ENCODE measurements at places on chromosomes 4 and X.

DNA sequence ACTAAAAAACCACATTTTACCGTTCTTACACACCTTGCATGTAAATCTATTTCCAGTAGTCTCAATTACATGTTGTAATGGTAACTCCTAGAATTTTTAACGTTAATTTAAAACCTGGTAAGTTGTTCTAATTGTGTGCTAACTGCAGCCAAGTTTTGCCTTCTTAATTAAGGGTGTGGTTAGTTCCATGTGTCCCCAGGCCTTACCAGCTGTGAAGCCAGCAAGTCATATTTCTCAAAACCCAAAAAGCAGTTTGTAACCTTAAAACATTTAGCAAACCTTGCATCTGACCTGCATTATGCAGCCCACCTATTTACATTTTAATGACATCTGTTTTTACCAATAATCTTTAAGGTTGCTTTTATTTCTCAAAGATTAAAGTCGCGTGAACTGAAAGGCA lies 18.4 kb upstream of the FAM47E start:
- no peaks in the 10 kb centered on the region for H3K27me3 ChIP-seq
- no peaks in the 10 kb centered on the region for H3K4me1 ChIP-seq
- H3K4me3 ChIP-seq, result peak overlapping the region; percentile 54
- no peak for DNase-seq

GRCh38 chr4:2954358-2955185 lies 8.6 kb downstream of the NOP14 start:
- H3K4me3 ChIP-seq, result no peak overlapping the region
- H3K27me3 ChIP-seq, result no peaks in the 10 kb centered on the region
- DNase-seq, result peak; percentile 61
- peaks cover 79% of the 10 kb centered on the region for H3K36me3 ChIP-seq

DNA sequence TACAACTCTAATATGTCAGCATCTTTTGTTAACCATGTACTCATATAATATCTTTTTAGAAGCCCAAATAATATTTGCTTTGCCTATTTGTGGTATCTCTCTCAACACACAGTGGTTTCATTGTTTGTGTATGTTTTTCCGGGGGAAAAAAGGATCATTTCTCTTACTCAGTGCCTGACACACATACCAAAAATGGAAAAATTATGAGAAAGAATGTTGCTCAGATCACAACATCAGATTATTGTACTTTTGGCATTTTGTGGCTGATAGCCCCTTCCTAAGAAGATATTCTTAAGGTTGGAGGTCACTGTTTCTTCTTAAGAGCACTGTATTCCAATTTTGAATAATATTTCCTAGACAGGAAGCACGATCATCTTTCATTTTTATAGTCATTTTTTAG lies 93.6 kb downstream of the PDLIM5 start:
- no peaks in the 10 kb centered on the region for H3K4me1 ChIP-seq
- H3K4me3 ChIP-seq, result peak overlapping the region; percentile 16
- H3K36me3 ChIP-seq, result no peaks in the 10 kb centered on the region
- no peak for DNase-seq
- peak overlapping the region; percentile 67 for H3K27ac ChIP-seq

DNA sequence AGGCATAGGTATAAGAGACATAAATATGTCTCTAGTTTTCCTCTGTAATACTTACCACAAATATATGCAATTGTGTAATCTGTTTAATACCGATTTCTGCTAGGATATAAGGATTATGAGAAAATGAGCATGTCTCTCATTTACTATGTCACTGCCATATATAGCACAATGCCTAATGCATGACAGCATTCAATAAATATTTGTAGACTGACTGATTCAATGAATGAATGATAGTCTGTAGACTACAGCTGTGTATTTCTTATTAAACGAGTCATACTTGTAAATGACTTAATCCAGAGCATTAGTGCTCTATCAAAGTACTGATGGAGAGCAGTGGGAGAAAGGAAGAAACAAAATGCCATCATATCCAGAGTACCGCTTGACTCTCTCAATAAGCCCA lies 175.6 kb downstream of the PPP3CA start:
- DNase-seq, result no peak
- H3K27me3 ChIP-seq, result no peaks in the 10 kb centered on the region
- H3K4me3 ChIP-seq, result no peak overlapping the region
- peaks cover 5% of the 10 kb centered on the region for H3K4me1 ChIP-seq
- no peaks in the 10 kb centered on the region for H3K36me3 ChIP-seq
- no peak overlapping the region for H3K27ac ChIP-seq

GRCh38 chr4:7676398-7676922 lies 241.7 kb upstream of the PSAPL1 start:
- DNase-seq, result no peak
- no peaks in the 10 kb centered on the region for H3K27me3 ChIP-seq
- no peak overlapping the region for H3K4me3 ChIP-seq
- H3K36me3 ChIP-seq, result no peaks in the 10 kb centered on the region
- no peaks in the 10 kb centered on the region for H3K4me1 ChIP-seq

- H3K4me3 ChIP-seq, result no peak overlapping the region
- H3K4me1 ChIP-seq, result no peaks in the 10 kb centered on the region
- no peak for DNase-seq
- no peaks in the 10 kb centered on the region for H3K27me3 ChIP-seq
- no peaks in the 10 kb centered on the region for H3K36me3 ChIP-seq
Measured at GRCh38 chrX:9797384-9798360, 11.4 kb downstream of the SHROOM2 start.

DNA sequence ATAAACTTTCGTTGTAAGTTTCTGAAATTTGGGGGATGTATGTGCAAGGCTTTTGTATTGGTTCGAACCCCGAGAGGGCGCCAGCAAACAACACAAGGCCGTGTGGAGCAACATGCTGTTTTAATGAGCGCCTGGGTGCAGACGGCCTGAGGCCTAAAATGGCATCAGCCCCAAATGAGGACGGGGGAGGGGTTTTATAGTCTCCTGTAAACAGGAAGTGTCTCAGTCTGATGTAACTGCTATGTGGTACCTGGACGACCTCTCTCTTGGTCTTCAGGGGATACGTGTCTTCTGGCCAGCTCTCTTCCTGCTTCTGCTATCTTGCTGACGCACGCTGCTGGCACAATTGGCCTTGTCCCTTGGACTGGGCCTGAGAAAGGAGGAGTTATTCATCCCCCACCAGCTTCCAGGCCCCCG lies 1348.0 kb downstream of the ADGRL3 start:
- no peak overlapping the region for H3K4me3 ChIP-seq

- H3K4me1 ChIP-seq, result no peaks in the 10 kb centered on the region
- H3K4me3 ChIP-seq, result no peak overlapping the region
- DNase-seq, result no peak
- no peak overlapping the region for H3K27ac ChIP-seq
Measured at GRCh38 chr4:101787701-101788316, 2.7 kb upstream of the BANK1 start.

- DNase-seq, result peak; percentile 91
- no peaks in the 10 kb centered on the region for H3K36me3 ChIP-seq
- H3K27ac ChIP-seq, result no peak overlapping the region
- peak overlapping the region; percentile 70 for H3K4me3 ChIP-seq
Measured at GRCh38 chr4:1579001-1579900, 104.9 kb downstream of the FAM53A start.

- no peaks in the 10 kb centered on the region for H3K4me1 ChIP-seq
- no peaks in the 10 kb centered on the region for H3K27me3 ChIP-seq
- DNase-seq, result peak; percentile 43
Measured at GRCh38 chrX:9312922-9313867, 151.7 kb upstream of the TBL1X start.

DNA sequence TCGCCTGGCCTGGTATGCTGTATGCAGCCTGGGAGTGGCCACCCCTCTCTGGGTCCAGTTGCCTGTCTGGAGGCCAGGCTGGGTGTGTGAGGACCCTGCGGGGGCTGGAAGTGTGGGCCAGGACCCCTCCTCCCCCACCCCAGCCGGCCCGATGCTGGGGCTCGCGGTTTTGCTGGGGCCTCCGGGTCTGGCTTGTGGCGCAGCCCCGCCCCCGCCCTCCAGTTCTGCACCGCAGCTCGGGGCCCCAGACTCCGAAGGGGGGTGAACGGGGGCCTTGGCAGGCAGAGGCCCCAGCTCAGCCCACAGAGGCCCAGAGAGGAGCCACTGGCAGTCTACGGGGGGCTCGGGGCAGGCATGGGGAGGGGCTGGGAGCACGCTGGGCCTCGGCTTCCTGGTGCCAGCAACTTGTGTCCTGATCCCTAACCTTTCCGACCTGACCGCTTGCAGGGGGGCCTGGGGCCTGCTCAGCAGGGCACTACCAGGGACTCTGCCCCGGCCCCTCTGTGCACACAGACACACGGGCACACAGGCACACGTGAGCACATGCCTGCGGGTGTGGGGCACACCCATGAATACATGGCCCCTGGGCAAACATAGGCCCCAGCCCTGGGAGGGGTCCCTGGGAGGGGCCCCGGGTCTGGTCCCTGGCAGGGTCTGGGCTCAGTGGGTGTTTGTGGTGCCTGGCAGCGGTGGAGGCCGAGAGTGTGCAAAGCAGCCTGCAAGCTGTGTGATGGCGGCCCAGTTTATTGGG lies 21.4 kb upstream of the FGFR3 start:
- no peak overlapping the region for H3K27ac ChIP-seq
- no peaks in the 10 kb centered on the region for H3K27me3 ChIP-seq
- no peak for DNase-seq
- H3K4me3 ChIP-seq, result no peak overlapping the region
- H3K36me3 ChIP-seq, result no peaks in the 10 kb centered on the region
- H3K4me1 ChIP-seq, result peaks cover 30% of the 10 kb centered on the region

DNA sequence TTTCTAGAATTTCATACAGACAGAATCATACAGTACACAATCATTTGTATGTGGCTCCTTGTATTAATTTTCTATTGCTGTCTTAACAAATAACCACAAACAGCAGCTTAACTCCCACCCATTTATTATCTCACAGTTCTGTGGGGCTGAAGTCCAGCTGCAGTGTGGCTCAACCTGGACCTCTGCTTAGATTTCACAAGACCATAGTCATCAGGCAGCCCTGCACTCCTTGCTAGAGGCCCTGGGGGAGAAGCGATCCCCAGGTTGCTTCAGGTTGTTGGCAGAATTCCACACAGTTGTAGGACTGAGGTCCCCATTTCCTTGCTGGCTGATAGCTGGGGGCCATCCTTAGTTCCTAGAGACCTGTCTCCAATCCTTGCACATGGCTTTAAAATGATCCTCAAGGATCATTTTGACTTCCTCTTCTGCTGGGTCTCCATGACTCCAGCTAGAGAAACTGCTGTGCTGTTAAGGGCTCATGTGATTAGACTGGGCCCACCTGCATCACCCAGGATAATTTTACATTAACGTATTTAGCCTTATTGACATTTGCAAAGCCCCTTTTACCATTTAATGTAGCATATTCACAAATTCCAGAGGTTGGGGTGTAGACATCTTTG lies 60.9 kb upstream of the SMAD1 start:
- no peaks in the 10 kb centered on the region for H3K36me3 ChIP-seq
- no peak overlapping the region for H3K27ac ChIP-seq

DNA sequence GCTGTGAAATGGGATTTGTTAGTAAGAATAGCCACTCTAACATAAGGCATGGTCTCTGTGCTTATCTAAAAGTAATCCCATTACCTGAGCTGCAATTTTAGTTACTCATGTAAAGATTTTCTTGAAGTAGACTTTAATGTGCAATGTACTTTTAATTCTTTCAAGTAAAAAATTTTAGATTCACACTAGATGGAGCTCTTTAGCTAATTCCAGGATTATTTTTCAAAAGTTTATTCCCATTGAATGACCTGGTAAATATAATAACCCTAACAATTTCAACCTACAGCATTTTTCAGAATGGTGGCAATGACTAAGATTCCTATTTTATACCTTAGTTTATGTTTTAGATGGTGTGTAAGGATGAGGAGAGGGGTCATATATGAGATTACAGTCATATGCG lies 18.1 kb downstream of the USP38 start:
- H3K27me3 ChIP-seq, result no peaks in the 10 kb centered on the region
- no peak overlapping the region for H3K4me3 ChIP-seq
- H3K36me3 ChIP-seq, result peaks cover 58% of the 10 kb centered on the region
- no peak for DNase-seq
- H3K27ac ChIP-seq, result no peak overlapping the region

DNA sequence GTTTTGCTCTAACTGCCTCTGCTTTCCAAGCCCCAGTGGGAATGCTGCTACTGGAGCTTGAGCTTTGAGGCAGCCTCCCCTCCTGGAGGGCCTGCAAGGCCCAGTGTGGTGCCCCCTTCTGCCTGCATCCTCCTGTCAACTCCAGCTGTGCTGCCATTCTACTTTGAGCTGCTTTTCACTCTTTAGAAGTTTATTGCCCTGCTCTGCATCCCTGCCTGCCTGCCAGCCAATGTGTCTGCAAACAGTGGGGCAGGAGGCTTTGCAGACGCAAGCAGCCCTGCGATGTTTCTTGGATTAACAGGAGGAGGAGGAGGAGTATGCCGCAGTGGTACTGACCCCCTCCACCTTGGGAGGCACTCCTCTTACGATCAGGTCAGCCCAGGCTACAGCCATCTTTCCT lies 16.4 kb downstream of the TMEM31 start:
- no peaks in the 10 kb centered on the region for H3K4me1 ChIP-seq
- H3K36me3 ChIP-seq, result no peaks in the 10 kb centered on the region
- peaks cover 8% of the 10 kb centered on the region for H3K27me3 ChIP-seq
- no peak overlapping the region for H3K27ac ChIP-seq
- H3K4me3 ChIP-seq, result no peak overlapping the region

DNA sequence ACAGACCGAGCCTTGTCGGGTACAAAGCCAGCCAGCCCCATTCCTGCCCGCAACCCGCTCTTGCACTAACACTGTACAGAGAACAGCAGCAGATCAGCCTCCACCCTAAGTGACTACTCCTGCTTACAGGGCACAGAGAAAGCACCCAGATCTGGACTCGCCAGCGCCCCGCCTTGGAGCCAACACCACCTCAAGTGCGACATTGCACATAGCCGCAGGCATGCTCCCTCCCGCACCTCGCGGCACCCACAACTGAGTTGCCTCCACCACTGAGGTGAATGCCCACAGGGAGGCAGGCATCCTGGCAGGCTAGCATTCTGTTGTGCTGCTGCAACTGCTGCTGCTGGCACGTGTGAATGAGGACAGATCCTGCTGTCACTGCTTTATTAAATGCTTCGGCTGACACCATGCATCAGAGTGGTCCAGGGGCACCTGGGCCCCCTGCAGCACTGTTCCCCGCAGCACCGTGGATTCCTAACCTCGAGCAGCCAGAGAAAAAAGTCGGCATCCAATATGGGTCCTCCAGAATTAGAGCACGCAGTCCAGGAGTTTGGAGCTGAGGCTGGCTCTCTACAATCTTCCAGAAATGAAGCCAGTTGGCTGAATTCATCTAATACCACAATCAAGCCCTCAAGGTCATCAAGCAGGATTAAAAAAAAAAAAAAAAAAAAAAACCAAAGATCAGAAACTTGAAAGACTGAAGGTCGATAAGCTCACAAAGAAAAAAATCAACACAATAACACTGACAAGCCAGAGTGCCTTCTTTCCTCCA lies 352.9 kb downstream of the GASK1B start:
- H3K4me3 ChIP-seq, result no peak overlapping the region
- no peaks in the 10 kb centered on the region for H3K4me1 ChIP-seq
- no peak overlapping the region for H3K27ac ChIP-seq
- no peaks in the 10 kb centered on the region for H3K36me3 ChIP-seq

- no peaks in the 10 kb centered on the region for H3K36me3 ChIP-seq
- peak overlapping the region; percentile 71 for H3K27ac ChIP-seq
- H3K4me1 ChIP-seq, result peaks cover 33% of the 10 kb centered on the region
- no peak for DNase-seq
Measured at GRCh38 chrX:154728431-154729190, 22.3 kb downstream of the GAB3 start.

- DNase-seq, result no peak
- no peak overlapping the region for H3K27ac ChIP-seq
- no peak overlapping the region for H3K4me3 ChIP-seq
- H3K27me3 ChIP-seq, result no peaks in the 10 kb centered on the region
- H3K4me1 ChIP-seq, result no peaks in the 10 kb centered on the region
Measured at GRCh38 chr4:68338625-68339024, 11.3 kb downstream of the YTHDC1 start.

All from SK-N-SH (cell line).